ENCODE measurements at places on chromosomes 13 and 19. TPM values are rescaled to one million over a fixed set of nuclear protein-coding genes. Genes with fewer than 3 reads are reported as not detected.

GRCh38 chr13:42575938-42576337 lies 2.0 kb downstream of the TNFSF11 start:
- DNase-seq = no peak

F10 gene
- not detected for total RNA-seq

- DNase-seq = no peak
These were observed at the start of gene ZNF135 for GRCh38 chr19:58059003-58059670. TSS of gene ZNF135 (plus strand) at chr19:58059282. CDS start at chr19:58060003, 721 bp downstream.

ZNF85 gene
- total RNA-seq = 9.3 TPM

OR7C1 gene
- total RNA-seq = not detected

- DNase-seq = no peak
These were observed 7.0 kb downstream of the HIF3A start for GRCh38 chr19:46303691-46304397.

DNA sequence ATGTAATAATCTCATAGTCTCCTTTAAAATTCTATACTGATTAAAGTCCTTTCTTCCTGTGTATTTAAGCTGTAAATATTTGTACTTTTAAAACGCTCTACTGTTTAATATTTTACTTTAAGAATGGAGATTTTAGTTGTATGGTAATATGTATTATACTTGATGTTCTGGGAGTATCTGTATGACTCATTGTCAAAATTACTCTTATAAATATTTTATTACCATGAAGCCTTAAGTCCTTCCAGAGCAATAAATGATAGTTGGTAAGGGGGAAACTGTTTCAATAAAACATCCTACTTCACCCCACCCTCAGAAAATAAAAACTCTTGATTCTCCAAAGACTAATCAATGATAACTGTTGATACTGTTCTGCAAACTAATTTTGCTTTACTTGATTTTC lies 6.4 kb downstream of the PCDH9 start:
- no peak for DNase-seq

FUT2 gene
- not detected for total RNA-seq

PRR36 gene
- total RNA-seq = 0.85 TPM

DNA sequence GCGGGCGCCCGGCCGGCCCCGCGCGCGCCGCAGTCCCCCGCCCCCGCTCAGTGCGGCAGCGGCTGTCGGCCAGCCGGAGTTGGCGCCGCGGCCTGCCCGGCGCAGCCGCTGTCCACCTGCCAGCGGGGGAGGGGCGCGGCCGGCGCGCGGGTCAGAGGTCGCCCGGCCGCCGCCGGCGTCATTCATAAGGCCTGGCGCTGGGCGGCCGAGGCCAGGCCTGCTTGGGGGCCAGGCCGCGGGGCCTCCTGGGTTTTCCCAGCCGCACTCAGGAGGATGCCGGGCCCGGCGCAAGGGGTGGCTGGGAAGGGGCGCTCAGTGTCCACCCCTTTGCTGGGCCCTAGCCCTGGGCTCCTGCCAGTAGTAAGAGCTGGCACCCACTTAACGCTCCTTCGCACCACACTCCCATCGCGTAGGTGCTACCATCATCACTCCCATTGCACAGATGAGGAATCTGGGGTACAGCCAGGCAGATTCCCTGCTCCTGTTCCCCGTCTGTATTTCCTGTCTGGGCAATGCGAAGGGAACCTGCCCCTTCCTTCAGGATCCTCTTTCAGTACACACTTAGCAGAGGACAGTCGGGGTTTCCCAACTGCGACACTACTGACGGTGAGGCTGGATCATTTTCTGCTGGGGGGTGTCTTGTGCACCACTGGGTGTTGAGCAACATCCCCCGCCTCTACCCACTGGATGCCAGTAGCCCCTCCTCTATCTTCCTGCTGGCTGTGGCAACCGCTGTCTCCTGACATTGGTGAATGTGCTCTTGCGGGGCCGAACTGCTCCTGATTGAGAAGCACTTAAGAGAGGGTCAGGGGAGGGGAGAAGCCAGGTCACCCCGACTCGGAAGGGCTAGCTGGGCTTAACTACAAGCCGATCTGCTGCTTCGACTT lies 846 bp upstream of the PRKACA start:
- peak; percentile 72 for DNase-seq

ADGRE3 gene
- total RNA-seq = not detected

DNA sequence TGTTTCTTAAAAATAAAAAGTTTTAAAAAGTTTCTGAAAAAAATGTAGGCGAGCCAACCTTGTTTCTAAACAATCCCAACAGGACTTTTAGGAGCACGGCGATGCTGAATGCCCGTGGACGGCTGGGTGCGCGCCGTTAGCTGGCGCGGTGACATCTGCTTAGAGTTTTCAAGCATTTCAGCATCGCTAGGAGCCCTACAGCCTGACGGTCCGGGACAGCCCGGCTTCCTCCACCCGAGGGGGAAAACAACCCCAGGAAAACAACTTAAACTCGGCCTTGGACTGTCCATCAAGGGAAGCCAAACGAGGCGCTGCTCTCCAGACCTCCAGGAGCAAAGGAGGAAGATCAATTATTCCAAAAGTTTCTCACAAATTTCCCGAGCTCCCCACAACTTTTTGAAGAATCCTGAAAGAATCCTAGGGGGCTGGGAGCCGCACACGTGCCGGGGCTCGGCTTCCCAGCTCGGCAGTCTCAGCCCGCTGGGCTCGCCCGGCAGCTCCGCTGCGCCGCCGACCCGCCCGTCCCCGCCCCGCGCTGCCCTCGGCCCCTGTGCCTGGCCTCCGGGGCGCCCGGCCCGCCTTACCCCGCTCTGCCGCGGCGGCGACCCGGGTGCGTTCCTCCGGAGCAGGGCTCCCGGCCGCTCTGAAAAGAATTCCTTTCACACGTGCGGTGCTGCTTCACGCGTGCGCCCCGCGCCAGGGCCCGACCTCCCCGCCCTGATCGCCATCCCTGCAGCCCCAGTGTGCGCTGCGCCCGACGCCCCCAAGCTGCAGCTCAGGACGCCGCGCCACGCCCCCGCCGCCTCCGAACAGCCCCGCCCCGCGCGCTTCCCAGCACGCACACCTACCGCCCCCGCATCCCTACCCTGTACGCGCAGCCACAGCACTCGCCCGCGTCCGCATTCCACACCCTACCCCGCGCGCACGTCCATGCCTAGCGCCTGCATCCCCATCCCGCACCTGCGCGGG lies at the start of gene GJA3:
TSS of gene GJA3 (minus strand) at position 747 of the 969 bp plus-strand sequence. CDS start 17,764 bp downstream, outside the sequence.
- DNase-seq = peak; percentile 39

ZNF414 gene
- total RNA-seq = 78.6 TPM

GRCh38 chr19:1239796-1240737 lies 1.5 kb upstream of the ATP5F1D start:
- peak; percentile 91 for DNase-seq

DNA sequence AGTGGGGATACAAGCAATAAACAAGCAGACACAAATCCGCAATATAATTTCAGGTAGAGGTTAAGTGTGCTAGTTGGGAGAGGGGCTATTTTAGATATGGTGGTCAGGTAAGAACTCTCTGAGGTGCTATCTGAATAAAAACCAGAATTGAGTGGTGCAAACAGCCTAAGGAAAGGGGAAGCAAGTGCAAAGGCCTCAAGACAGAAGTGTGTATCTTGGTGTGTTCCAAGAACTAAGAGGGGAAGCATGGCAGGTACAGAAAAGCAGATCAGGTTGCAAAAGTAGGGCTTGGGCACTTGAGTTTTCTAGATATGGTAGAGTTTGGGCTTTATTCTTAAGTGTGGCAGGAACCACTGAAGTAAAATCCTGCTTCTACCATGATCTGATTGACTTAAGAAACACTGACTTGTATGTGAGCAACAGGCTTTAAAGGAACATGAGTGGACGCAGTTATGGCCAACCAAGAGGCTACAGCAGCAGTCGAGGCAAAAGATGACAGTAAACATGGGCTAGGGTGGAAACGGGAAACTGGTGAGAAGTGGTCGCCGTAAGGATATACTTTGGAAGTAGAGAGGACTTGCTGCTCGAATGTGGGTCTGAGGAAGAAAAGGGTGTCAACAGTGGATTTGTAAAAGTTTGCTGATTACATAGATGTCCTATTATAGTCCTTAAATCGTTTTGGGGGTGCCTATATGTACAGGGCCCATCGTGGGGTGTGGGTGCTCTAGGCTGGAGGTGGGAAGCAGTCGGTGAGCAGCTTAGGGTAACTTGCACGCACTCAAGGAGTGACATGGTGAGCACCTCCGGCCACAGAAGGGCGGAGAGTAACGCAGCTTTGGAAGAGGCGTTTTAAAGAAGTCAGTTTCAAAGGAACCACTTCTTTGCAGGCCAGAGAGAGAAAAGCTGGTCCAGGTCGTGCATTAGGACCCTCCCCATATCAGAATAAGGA lies 677 bp downstream of the TGDS start:
- DNase-seq = no peak

CERS1 gene
- total RNA-seq = 0.20 TPM

GRCh38 chr13:70253834-70254233 lies 145.6 kb upstream of the KLHL1 start:
- DNase-seq = no peak

DNA sequence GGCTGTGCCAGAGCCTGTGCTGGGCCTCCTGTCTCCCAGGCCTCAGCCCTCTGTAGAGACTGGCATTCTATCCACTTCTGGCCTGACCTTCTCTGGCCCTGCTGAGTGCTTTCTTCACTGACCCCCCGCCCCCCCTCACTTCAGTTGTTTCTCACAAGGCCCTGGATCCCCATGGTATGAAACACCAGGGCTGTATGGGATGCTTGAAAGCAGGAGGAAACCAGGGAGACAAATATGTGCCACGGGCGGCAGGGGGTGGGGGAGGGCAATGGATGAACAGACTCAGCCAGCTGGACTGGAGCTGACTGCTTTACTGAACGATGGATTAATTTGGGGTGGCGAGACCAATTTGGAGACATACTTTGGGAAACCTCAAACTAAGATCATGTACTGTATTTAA lies 14.0 kb downstream of the IRGC start:
- DNase-seq = no peak

- no peak for DNase-seq
These were observed 37.9 kb upstream of the ISYNA1 start for GRCh38 chr19:18475762-18476331.

DPF1 gene
- not detected for total RNA-seq

DNA sequence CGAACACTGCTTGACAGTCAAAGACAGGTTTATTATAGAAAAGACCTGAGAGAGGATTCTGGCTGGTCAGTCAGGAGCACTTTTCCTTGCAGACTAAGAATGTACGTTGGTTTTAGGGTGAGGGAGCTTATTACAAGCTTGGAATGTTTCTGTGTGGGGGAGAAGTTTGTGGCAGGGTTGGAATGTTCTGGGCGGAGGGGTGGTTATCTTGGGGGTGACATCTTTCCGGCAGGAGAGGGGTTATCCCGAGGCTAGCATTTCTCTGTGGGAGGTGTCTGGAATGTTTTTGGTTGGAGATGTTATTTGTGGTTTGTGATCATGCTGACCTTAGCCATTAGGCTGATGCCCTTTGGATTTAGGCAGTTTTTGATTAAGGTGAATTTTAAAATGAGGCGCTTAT lies 61.8 kb downstream of the ZNF136 start:
- DNase-seq = no peak

DNA sequence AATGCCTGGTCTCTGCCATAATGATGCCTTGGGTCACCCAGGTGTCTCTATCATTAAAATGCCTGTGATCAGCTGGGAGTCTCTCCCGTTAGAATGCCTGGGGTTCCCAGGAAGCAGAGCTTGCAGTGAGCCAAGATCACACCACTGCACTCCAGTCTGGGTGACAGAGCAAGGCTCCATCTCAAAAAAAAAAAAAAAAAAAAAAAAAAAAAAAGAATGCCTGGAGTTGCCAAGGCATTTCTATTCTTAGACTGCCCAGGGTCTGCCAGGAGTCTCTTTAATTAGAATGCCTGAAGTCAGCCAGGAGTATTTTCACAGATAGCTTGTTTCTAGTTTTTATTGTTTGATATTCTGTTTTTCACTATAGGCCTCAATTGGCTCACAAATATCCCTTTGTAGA lies 1552.5 kb downstream of the UQCRFS1 start:
- no peak for DNase-seq

DNA sequence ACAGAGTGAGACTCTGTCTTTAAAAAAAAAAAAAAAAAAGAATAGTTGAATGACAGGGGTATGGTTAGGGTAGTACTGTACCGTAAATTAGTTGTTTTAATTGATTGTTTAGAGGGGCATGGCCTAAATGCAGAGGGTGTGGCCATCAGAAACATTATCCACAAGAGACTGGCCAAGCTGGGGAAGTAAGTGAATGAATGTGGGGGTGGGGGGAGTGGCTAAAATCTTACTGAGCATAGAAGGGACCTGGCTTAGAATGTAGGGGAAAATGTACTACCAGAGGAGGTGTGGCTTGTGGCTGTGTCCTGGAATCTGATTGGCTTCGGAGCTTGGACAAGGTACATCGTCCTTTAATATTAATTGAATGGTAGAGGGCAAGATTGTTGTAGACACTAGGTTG lies 3.8 kb downstream of the BCL2L12 start:
- DNase-seq = no peak

DNA sequence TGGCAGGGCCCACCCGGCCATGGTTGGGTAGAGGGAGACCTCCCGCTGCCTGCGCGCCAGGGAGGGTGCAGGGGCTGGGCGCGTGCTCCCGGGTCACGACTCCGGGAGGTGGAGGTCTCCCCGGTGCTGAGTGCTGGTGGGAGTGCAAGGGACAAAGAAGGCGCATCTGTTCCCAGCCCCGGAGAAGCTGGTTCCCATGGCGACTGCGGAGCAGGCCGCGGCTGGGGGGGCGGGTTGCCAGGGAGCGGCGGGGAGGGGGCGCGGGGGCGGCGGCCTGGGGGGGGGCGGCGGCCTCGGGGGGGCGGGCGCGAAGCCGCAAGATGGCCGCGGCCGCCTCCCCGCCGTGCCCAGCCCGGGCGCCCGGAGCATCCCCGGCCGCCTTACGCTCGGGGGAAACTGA lies 1.2 kb downstream of the CBARP start:
- no peak for DNase-seq

DNA sequence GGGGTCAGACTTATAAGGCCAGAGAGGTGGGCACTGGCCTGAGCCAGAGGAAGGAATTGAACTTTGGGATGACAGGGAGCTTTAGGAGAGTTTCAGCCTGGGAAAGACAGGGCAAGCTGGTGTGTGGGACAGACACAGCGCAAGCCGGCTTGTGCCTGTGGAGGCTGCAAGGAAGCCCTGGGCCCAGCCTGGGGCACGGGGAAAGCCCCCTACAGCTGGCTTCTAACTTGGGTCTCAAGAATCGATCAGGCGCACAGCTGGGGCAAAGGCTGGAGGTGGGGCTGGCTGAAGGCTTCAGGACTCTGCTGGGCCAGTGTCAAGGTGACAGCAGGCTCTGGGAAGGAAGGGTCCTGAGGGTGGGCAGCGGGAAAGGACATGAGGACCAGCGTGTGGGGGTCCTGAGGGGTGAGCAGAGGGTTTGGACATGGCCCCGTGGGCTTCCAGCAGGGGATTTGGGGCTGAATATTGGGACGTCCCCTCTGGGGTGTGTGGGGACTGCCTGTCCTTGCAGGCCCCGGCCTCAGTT lies 3.0 kb downstream of the PTOV1 start:
- no peak for DNase-seq

GRCh38 chr19:48571378-48572162 lies 19.6 kb downstream of the SULT2B1 start:
- DNase-seq = no peak

TEKTIP1 gene
- total RNA-seq = 12.4 TPM

- no peak for DNase-seq
These were observed 34.4 kb downstream of the NLRP4 start for GRCh38 chr19:55870736-55871135.

- no peak for DNase-seq
These were observed 55.0 kb downstream of the ZIC5 start for GRCh38 chr13:99916366-99917103.

NTF4 gene
- total RNA-seq = not detected

- DNase-seq = no peak
These were observed 229.3 kb downstream of the MYO16 start for GRCh38 chr13:108858676-108859075.

- peak; percentile 18 for DNase-seq
These were observed 16.3 kb downstream of the POP4 start for GRCh38 chr19:29622166-29623070.

LRRC8E gene
- total RNA-seq = 0.06 TPM

EHD2 gene
- total RNA-seq = 0.47 TPM
